ENCODE measurements at places on chromosomes 16 and 17. TPM values are rescaled to one million over a fixed set of nuclear protein-coding genes. Genes with fewer than 3 reads are reported as not detected.

Gene TNK1
- total RNA-seq = 3.6 TPM

Gene SAMD14
- 1.2 TPM for total RNA-seq

Gene SP6
- 1.2 TPM for total RNA-seq

Gene AMDHD2
- total RNA-seq = 31.4 TPM

Gene ASPA
- total RNA-seq = 0.87 TPM

Gene KRTAP9-4
- total RNA-seq = not detected

Gene FAM117A
- total RNA-seq = 3.1 TPM

Gene KRTAP4-5
- not detected for total RNA-seq

Gene PRKCB
- total RNA-seq = not detected

Gene PSME3
- 138 TPM for total RNA-seq

Gene MYH2
- total RNA-seq = not detected

Gene GAS2L2
- total RNA-seq = not detected

Gene OMG
- total RNA-seq = not detected

Gene CACNG4
- not detected for total RNA-seq

GRCh38 chr17:29292992-29293889, 707 bp downstream of the NUFIP2 start:
- DNase-seq = no peak

GRCh38 chr16:49763826-49764225, 92.1 kb downstream of the ZNF423 start:
- DNase-seq = no peak

DNA sequence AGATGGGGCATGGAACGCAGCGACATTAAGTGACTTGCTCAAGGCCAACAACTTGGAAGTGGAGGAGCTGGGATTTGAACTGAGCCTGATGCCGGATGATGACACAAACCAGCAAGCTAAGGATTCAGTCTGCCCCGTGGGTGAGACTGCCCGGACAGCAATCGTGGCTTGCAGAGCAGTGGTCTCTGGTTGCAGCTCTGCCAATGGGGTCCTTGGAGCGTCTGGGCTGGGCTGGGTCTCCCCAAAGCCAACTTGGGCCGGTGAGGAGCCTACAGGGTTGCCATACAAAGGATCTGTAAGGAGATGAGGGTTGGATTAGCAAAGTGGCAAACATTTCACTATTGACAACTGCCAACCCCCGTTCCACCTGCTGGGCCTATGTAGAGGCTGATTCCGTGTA, 2.6 kb upstream of the CRISPLD2 start:
- no peak for DNase-seq

- no peak for DNase-seq
Measured at GRCh38 chr16:48433850-48434530, 48.8 kb upstream of the SIAH1 start.

DNA sequence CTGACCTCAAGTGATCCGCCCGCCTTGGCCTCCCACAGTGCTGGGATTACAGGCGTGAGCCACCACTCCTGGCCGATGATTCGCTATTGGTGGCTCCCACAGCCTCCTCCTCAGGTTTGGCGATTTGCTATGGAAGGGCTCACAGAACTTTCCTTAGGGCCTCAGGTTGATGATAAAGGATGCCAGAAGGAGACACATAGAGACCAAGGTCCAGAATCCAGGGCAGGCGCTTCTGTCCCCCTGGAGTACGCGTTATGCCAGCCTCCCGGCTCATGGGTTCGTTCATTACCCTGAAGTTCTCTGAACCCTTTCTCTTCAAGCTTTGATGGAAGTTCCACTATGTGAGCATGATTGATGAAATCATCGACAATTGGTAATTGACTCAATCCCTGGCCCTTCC, 19.9 kb downstream of the LGALS3BP start:
- no peak for DNase-seq

DNA sequence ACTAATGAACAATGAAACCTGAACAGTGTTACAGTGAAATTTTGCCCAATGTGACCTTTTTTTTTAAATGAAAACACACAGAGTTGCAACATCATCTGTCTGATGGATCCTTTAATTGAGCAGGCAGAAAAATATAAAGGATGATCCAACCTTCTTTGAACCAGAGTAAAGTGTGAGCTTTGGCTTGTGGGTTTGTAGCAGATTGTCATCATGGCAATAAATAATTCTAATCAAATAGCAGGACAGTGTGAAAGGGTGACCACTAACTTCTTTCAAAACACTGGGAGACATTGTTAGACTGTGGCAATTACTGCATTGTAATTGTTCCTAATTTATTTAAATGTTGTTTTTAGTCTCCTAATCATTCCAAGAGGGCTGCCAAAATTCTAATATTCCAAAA, 197.2 kb downstream of the CHD9NB start:
- no peak for DNase-seq

GRCh38 chr17:14737984-14738651, 437.2 kb downstream of the HS3ST3B1 start:
- DNase-seq = peak; percentile 6

DNA sequence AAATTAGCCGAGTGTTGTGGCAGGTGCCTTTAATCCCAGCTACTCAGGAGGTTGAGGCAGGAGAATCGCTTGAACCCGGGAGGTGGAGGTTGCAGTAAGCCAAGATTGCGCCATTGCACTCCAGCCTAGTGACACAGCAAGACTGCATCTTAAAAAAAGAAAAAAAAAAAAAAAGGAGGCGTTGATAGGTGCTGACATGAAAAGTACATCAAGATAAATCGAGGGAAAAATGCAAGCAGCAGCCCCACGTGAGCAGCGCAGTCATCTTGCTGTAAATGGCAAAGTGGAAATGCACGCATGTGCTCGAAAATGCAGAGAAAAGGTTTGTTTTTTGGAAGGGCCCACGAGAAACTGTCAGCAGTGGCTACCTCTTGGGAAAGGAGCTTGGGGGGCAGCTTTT, 20.9 kb downstream of the MXRA7 start:
- DNase-seq = no peak

GRCh38 chr17:34996422-34997285, 16.3 kb downstream of the LIG3 start:
- no peak for DNase-seq

DNA sequence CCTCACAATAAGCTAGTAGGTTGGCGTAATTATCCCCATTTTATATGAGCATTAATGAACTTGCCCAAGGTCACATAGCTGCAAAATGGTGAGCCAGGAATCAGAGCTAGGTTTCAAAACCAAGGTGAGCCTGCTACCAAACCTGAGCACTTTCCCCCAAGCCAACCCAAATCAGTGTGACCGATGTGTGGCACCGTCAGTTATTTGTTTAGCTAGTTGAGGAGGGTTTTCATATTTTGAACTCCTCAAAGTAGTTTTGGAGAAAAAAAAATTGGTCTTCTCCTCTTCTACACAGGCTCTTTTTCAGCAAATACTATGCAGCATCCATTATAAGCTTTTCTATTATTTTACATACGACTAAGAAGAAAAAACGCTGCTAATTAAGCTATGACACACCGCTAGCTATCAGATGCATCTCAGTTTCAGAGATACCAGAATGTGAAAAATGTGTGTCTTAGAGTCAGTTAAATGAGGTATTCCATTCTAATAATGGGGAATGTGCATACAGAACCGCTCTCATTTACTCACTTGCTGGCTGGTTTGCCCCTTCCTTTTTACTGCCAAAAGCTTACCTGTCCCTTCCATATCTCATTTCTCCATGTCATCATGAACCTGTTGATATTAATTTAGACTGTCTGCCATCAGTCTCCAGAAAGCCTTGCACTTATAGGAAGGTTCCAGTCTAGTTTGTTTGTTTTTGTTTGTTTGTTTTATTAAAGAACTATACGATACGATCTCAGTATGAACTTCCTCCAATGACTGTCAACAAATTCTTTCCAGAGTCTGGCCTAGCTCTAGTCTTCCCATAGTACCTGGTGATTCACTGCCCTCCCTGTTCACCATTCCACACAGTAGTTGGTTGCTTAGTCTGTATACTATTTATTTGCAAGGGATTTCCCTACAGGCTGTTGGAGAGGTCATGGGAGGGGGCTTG, 2.2 kb upstream of the TBX4 start:
- no peak for DNase-seq

GRCh38 chr17:50479522-50480141, 972 bp downstream of the RSAD1 start:
- DNase-seq = peak; percentile 57

- DNase-seq = no peak
Measured at GRCh38 chr17:82031303-82031884, at the start of gene RAC3. Gene RAC3 (plus strand): TSS chr17:82031678. CDS start chr17:82031762, 84 bp downstream.

DNA sequence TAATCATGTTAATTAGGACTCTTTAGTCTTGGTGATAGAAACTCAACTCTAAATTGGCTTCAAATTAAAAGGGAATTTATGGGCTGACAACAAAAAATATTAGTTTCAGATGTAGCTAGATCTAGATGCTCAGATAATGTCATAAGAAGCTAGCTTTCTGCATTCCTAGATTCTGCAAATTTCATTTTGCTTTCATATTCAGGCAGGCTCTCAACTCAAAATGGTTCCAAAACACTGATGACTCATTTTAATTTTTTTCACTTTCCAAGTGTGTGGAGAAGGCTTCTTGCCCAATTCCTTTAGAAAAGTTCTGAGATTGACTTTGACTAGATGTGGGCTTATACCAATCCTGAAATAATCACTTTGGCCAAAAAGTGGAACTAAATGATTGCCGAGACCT, 236.7 kb upstream of the GOT2 start:
- DNase-seq = peak; percentile 2

DNA sequence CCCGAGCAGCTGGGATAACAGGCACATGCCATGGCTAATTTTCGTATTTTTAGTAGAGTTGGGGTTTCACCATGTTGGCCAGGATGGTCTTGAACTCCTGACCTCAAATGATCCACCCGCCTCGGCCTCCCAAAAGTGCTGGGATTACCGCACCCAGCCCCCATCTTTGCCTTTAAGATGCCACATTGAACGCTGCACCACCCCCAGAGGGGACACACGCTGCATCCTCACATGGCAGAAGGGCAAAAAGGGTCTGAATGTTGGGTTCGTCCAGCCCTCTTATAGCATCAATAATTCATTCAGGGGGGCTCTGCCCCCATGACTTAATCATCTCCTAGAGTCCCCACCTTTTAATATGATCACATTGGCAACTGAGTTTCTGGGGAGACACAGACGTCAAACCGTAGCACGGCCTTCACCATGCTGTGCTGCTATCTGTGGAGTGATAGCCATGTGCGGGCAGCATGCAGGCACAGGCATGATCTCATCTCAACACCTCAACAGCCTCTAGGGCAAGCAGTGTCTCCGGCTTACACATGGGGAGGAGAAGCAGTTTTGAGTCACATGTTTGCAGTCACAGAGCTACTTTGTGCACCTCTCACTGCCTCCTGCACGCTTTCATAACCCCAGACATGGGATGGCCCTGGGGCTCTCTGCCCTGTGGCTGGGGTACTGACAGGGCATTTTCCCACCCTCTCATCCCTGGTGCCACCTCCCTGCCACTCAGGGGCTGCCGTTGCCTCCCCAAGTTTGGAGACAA, 30.0 kb downstream of the IL21R start:
- peak; percentile 10 for DNase-seq

- no peak for DNase-seq
Measured at GRCh38 chr17:76841776-76842405, 26.3 kb upstream of the MGAT5B start.

GRCh38 chr17:8255499-8255898, 6.4 kb downstream of the PFAS start:
- DNase-seq = no peak

DNA sequence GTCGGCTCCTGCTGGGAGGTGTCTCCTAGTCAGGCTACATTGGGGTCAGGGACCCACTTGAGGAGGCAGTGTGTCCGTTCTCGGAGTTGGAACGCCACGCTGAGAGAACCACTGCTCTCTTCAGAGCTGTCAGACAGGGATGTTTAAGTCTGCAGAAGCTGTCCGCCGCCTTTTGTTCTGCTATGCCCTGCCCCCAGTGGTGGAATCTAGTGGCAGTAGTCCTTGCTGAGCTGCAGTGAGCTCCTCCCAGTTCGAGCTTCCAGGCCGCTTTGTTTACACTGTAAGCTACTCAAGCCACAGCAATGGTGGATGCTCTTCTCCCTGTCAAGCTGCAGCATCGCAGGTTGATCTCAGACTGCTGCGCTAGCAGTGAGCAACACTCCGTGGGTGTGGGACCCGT, 36.0 kb downstream of the ITFG1 start:
- DNase-seq = no peak

GRCh38 chr16:28261942-28262341, 30.4 kb upstream of the SBK1 start:
- DNase-seq = no peak

- DNase-seq = no peak
Measured at GRCh38 chr17:38885728-38886642, 16.1 kb downstream of the LASP1 start.

DNA sequence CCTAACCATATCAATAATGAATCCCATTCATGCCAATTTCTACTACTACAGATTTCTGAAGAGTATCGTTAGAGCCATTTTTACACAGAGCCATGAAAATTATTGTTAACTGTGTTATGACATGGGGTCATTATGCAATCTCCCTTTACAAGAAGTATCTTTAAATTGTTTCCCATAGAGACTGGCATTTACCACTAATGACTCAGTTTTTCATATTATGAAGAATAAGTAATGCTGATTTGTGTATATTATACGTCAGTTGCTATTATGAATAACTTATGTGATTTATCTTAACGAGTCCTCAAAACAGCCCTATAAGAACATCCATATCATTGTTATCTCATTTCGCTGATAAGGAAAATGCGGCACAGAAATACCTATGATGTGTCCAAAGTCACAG, 173.8 kb downstream of the KCNJ2 start:
- no peak for DNase-seq

DNA sequence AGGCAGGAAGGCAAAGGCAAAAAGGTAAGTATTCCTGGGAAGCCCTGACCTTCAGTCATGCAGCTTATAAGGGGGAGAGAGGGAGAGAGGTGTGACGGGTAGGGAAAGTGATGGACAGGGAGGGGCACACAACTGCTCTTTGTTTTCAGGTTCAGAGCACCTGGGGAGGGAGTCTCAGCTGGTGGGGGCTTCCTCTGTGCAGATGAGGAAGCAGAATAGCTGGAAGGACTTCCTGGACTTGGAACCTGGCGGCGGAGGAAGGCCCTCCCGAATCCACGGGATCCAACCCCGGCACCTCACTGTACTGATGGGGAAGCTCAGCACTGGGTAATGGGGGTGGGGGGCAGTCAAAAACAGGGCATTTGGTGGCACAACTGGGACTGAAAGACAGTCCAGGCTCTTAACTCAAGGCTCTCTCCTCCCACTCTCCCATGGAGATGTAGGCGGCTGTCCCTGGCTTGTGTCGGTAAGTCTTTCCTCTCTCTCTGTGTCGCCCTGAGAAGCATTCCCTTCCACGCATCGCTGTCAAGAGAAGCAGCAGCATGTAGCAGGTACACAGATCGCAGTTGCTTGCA, 11.9 kb upstream of the PITPNM3 start:
- no peak for DNase-seq

- DNase-seq = no peak
Measured at GRCh38 chr17:18028952-18029540, 9.9 kb downstream of the ATPAF2 start.

- DNase-seq = no peak
Measured at GRCh38 chr16:77758046-77758445, 30.3 kb upstream of the VAT1L start.

Measured in renal cortical epithelial cell (primary cell).